Sciatic nerve (tissue), 2 donors: ENCODE measurements at places on chromosomes 1 and 21.

- no peak for DNase-seq
These were observed 19.3 kb downstream of the B3GALT5 start for GRCh38 chr21:39631842-39632562.

DNA sequence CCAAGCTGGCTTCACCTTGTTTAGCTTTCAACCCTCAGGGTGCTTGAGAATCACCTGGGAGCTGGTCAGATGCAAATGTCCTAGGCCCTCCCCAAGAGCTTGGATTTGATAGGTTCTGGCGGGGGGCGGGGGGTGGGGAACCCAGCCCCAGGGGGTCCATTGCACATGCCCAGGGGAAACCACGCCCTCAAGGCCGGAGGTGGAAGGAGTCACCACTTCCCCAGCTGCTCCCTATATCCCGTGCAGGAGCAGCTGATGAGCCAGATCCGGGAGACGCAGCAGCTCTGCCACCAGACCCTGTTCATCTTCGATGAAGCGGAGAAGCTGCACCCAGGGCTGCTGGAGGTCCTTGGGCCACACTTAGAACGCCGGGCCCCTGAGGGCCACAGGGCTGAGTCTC lies 5.8 kb downstream of the TOR3A start:
- DNase-seq = no peak

GRCh38 chr1:54400329-54400728 lies 5.9 kb downstream of the SSBP3 start:
- no peak for DNase-seq

DNA sequence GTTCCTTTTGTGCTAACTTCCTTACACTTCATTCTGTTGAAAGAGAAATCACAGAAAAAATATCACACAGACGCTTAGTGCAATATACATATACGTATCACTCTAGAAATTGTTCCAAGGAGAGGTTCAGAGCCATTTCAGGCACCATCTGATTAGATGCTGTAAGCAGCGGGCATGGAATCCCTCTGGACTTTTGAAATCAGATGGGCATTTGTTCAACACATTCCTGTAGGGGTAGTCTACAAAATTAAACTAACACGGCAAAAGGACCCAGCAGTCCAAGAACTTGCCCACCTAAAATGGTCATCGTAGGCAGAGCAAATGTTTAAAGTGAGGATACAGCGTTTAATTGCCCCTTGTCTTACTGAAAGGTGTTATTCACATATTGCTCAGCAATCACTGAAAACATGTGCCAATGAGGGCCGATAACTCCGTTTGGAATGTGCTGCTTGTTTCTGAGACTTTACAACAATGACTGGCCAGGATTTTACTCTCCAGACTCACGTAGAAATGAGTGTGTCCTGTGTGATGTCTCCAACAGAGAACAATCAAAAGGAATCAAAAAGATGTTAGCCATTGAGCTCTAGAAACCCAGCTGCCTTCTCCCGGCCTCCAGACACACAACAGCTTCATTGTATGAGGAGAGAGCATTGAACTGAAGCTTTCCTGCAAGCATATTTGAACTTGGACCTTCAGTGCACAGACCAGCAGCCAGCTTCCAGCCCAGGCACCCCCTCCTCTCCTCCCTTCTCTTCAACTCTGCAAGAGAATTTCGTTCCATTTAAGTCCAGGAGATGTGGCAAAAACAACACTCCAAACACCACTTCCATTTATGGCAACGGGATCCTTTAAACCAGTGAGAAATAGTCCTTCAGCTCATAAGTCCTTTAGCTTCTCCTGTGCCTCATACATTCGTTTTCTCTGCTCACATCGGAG lies 32.1 kb upstream of the ADORA3 start:
- no peak for DNase-seq

GRCh38 chr1:156510709-156511108 lies 10.1 kb upstream of the MEF2D start:
- DNase-seq = peak; percentile 79

GRCh38 chr1:31675161-31675560 lies 28.7 kb downstream of the COL16A1 start:
- no peak for DNase-seq

DNA sequence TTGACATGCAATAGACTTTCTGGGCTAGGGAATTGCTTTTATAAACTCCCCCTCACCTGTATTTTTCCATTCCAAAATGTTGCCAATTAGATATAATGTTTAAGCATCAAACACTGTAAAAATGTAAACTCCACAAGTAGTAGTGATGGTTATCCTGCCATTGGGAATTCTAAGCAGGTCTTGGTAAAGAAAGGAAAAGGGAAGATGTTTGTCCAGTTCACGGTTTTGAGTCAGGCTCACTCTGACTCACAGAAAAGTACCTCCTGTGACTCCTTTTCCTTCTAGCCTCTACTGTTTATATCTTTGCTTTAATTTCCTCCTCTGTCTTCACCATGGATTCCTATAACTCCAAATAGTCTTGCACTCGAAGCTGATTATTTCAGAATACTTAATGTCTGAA lies 19.0 kb upstream of the PTPN14 start:
- DNase-seq = no peak

DNA sequence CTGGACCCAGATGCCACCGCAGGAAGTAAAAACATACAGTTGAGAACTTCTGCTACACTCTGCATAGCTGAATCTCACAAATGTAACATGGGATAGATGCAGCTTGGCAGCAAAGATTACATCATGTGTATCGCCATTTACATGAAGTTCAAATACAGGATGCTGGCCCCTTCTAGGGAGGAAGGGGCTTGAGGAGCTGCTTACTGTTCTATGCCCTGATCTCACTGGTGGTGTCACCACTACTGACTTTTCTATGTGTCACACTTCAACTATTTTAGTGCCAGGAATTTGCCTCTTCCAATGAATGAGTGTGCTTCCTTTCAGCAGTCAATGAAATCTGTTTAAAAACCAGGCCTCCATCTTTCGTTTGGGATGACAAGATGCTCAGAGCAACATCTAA lies 31.1 kb downstream of the MRAP start:
- no peak for DNase-seq

DNA sequence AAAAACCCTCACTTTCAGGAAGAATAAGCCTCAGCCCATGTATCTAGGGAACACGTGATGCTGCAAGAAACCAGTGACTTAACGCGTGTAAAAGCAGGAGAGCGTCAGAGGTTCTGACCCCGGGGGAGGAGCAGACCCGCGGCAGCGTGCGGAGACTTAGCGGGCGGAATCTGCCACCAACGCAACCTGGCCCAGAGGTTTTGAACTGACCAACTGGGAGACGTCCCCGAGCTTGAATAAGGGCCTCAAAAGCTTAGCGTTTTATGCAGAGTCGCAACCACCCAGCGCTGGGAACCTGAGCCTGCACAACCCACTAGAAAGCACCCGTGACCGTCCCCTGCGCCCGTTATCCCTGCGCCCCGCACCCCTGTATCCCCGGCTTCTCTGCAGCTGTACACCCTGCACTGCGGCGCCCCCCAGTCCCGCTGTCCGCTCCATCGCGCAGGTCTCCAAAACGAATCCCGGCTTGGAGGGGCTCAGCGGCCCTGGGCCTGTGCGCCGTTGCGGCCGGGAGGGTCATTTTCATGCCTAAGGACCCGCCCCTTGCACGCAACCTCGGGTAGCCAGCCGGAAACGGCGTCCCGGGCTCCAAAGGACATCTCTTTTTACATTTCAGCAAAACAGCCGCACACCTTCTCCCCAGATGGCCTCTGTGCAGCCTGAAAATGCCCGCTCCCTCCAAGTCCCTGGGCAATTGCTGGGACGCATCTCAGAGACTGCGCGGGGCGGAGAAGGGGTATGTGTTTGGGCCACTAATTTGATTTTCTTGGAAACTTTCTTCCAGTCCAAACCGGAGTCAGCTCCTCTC lies 29.4 kb upstream of the TRIM17 start:
- DNase-seq = peak; percentile 59
